ENCODE measurements at places on chromosomes 16 and 17.
A peak's percentile ranks its signal among the peaks of the same experiment; 100 is the strongest.

GRCh38 chr16:88009563-88010342 is 58.5 kb downstream of the BANP start:
- DNase-seq: no peak

DNA sequence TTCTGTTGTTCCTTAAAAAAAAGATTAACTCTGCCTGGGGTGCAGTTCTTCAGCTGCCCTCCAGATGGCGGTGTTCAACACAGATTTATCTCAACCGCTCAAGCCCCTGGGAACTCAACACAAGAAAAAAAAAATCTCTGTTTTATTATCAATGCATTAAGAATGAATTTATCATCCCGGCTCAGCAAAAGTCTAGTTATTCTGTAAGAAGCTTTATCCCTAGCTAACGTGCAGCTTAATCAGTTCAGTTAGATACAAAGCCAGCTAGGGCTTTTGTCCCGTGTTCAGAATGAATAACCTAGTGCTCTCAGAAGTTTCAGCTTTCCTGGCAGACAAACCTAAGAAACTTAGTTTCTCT is 475.9 kb upstream of the CCL2 start:
- peak; percentile 21 for DNase-seq

- no peak for DNase-seq
Observed at GRCh38 chr16:69397821-69398521, 12.2 kb upstream of the TERF2 start.

- no peak for DNase-seq
Observed at GRCh38 chr17:6334386-6334785, 100.5 kb downstream of the AIPL1 start.

- DNase-seq: no peak
Observed at GRCh38 chr17:21295036-21295952, 10.8 kb downstream of the MAP2K3 start.

DNA sequence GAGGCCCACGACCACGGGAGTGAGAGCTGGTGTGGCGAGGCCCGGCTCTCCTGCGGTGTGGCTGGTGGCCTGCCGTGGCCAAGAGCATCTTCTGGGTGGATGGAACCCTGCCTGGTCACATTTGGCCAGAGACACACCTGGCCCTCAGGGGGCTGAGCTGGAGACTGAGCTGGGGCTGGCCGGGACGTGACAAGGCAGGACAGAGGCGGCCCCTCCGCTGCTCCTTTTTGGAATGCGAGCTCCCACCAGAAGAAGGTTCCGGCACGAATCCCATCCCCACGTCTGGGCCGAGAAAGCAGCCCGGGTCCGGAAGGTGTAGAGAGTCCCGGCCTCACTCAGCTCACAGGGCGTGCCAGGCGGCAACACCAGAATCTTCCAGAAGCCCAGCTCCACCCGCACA is 26.0 kb upstream of the CHMP6 start:
- no peak for DNase-seq

- DNase-seq: peak; percentile 87
Observed at GRCh38 chr16:81481207-81481821, 36.7 kb downstream of the CMIP start.

GRCh38 chr16:48492133-48492532 is 106.9 kb upstream of the SIAH1 start:
- DNase-seq: no peak

DNA sequence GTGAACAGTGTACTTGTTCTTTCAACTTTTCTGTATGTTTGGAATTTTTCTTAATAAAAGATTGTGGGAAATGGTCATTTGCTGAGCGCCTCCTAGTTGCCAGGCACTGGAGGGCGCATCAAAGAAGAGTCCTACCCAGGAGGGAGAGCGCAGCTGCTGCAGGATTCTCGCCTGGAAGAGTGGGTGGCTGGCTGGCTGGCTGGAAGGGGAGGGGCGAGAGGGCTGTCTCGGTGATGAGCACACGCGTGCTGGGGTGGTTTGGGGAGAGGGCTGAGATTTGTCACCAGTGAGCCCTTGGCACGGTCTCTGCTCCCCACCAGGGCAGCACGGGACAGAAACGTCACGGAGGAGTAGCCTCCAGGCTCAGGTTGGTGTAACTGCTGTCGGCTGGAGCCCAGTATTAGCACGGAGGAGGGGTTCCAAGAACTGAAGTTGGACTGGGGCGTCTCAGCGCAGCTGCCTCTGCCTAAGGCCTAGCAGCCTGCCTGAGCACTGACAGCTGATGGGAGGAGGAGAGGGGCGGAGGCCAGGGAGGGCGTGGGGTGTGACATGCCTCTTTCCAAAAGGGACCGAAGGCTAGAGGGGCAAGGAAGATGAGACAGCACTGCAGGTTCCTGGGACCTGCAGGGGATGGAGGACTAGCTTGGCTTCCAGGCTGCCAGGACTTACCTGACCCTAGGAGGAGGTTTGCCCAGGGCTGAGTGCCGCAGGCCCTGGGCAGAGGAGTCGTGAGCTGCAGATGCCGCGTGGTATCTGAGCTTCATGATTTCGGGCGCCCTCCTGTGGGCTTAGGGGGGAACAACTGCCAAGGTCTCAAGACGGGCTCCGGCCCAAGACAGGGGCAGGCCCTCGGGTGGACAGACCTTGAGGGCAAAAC is 5.7 kb downstream of the LDHD start:
- peak; percentile 82 for DNase-seq

DNA sequence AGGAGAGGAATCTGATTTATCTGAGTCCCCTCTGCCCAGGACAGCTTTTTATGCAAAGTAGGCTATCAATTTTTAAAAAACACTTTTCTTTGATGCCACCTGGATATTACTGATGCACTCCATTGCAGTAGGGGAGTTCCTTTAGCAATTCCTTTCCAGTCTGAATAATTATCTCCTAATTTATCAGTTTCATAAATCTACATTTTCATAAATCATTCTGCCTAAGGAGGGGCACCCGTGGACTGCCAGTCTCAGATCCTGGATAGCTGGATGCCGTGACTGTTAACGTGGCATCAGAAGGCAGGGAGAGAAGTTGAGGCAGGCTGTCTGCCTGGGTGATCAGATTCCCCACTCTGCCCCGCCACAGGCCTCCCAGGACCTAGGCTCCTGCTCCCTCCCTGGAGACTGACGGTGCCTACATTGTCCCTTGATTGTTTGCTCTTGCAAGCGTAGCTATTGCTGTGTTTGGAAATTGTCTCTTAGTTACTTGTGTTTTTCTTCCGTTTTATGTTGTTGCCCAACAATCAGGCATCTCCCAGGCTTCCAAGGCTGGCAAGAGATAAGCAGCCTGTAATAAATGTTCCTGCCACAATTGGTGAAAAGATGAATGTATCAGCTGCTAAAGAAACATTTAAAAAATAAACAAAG is 75.2 kb downstream of the KATNIP start:
- no peak for DNase-seq

All from CD4-positive, alpha-beta T cell treated with Interleukin-15 for 1 hour (primary cell).